AG04449 (cell line): ENCODE measurements at places on chromosomes 12 and 14.

DNA sequence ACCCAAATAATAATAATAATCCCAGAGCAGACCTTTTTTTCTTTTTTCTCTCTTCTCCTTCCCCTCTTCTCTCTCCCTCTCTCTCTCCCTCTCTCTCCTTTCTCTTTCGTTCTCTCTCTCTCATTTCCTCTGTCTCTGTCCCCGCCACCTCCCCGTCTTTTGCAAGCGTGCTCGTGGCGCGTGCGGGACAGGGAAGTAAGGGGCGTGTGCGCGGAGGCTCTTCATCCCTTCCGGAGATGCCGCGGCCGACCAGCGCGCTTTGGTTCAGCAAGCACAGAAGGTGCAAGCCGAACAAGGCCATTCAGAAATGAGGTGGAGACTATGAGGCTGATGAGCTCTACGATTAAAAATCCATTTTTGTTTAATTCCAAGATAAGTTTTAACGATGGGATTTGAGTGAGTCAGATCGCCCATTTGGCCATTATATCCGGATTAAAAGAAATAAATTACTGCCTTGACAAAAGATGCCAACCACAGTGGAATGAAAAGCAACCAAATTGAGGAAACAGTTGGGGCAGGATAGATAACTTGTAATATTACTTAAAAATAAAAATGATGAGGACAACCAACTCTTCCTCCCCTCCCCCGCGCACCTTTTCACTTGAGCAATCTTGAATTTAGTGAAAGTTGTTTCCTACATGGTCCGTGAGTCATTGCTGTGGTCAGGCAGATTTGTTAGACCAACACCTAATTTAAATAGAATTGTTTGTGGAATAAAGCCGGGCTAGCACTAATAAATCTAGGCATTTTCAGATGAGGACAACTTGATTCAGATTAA lies 1.2 kb upstream of the AMIGO2 start:
- no peak for DNase-seq

- no peak for DNase-seq
Observed at GRCh38 chr12:64835901-64836300, 11.5 kb downstream of the TBC1D30 start.

- no peak for DNase-seq
Observed at GRCh38 chr12:53005215-53005985, 856 bp upstream of the EIF4B start.

- peak; percentile 89 for DNase-seq
Observed at GRCh38 chr12:7994731-7995205, 37.7 kb upstream of the FOXJ2 start.

DNA sequence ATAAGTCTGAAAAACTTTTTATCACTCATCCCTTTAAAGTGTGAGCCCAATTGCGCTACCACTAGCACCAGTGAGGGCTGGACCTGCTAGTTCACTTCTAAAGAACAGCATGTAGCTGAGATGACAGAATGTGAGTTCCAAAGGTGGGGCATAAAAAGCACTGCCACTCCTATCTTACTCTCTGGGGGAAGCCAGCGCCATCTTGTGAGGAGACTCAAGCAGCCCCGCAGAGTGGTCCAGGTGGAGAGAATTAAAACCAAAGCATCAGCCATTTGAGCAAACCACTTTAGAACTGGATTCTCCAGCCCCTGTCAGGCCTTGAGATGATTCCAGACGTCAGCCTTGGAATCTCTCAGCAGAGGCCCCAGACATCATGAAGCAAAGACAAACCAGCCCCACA lies 39.9 kb downstream of the TMEM132D start:
- no peak for DNase-seq

DNA sequence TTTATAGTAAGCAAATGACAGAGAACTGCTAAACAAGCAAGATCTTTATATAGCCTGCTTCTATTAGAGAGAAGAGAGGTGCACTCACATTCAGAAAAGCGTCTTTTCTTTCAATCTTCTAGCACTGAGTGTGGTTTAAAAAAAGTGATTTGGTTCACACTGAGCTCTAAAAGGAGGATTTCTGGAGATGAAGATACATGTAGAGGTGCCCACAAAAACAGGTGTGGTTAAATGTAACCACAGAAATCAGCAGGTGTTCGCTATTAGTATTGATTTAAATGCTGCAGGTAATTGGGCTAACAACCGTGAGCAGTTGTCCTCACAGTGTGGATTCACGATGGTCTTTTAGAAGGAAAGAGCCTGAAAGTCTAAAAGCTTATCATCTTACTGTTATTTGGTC lies 10.7 kb downstream of the PKP2 start:
- DNase-seq: no peak

DNA sequence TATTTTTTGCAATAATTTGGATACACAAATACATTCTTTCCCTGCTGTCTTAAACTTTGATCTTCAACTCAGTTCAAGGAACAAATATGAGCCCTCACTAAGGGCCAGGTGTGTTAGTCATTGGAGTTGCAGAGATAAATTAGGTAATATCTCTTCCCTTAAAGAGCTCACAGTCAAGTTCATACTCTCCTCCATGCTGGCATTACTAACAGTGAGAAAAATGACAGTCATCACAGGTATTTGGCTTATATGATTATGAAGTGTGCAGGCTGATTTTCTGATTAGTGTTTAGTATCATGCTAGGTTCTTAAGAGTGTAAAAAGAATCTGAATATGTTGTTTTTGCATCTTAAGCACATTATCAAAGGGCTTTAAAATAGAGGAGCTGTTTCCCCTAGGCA lies 594.7 kb downstream of the CCER1 start:
- no peak for DNase-seq

DNA sequence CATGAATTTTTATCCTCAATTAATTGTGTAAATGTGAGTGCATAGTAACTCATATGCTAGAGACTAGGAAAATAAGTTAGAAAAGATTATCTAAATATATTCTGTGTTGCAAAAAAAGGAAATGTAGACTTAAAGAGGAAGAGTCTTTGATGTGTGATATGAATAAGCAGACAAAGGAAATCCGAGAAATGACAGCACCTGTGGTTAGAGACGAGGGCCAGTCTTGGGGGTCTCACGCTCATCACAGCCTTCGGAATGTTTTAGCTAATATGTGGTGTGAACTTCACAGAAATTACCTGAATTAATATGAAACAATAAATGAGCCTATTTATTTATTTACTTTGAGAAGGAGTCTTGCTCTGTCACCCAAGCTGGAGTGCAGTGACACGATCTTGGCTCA lies 11.6 kb downstream of the ATP6V0A2 start:
- DNase-seq: no peak

GRCh38 chr12:116476227-116476822 lies 82.9 kb upstream of the MAP1LC3B2 start:
- DNase-seq: no peak

GRCh38 chr12:15157269-15157671 lies 63.9 kb downstream of the RERG start:
- DNase-seq: no peak

DNA sequence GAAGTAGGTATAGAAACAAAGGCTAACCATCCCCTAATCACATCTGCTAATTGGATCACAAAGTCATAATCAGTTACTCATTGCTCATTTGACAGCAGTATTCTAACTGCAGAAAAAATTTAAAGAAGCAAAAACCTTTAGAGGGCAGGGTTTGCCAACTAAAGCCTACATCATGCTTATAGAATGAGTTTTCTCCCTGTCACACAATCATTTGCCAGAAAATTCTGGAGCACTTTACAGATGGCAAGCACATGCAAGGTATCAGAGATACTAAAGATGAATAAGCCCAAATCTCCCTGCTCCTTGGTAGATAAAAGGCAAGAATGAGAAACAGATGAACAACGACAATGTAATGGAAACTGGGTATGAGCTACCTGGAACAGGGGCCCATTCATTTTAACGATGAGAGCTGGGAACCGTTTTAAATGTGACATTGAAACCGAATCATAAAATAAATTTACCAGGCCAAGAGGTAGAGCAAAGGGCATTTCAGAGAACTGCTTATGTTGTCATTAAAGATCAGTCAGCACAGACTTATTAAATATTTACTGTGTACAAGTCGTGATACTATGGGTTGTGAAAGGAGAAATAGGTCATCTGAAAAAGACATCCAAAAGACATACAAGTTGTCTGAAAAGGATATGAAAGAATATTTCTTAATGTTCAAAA lies 211.4 kb upstream of the ABCD2 start:
- DNase-seq: no peak

DNA sequence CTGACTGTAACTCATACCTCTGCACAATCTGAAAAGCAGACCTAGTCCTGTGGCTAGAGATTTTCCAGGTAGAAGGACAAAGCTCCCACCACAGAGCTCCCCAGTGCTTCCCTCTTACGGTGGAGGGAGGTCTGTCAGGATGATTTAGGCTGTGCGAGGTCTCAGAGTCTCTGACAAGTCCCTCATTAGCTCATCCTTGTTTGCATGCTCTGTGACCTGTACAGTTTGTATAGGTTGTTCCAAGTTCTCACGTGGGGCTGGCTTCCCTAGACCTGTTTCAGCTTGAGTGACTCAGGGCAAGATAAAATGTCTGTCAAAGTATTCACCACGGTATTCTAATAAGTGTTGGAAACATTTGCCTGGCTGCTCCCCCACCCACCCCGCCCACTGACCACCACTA lies 34.8 kb downstream of the ASCL1 start:
- DNase-seq: no peak

- no peak for DNase-seq
Observed at GRCh38 chr14:45426685-45427282, 173.8 kb upstream of the MIS18BP1 start.

DNA sequence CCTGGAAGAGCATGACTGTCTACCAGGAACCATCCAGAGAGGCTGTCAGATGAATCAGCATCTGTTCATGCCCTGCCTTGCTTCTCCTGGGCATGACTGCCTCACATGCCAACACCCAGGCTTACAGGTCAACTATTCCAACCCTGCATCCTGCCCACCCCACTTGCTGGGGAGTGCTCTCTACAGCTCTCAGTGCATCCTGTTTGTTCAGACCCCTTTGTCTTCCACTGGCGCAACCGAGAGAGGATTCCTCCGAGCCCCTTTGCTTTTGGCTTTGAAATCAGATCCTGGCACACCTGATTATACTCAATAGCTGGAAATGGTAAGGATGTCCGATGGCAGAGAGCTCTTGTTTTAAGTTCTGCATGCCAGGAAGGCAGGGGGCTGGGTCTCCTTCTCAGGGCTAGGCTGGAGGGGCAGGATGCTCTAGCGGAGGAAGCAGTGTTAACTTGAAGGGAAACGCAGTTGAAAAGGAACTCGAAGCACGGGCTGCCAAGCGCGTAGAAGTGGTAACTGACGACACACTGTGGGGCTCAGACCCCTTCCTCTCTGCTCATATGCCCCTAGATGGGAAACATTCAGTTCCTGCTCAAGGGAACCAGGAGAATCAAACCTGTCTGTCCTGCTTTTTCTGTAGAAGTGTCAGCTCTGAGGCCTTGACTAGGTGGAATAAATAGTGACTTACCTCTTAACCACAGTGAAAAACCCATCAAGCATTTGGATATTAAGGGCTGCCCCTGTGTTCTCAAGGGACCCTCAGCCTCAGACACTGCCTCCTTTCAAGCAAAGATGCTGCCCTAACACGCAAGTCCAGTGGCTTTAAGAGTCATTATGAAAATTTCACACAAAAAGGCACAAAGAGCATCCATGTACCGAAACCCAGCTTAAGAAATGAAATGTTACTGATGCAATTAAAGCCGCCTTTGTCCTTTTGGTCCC lies 297.5 kb downstream of the ZFP36L1 start:
- DNase-seq: no peak

- DNase-seq: no peak
Observed at GRCh38 chr12:11882301-11883019, 188.3 kb upstream of the BCL2L14 start.

GRCh38 chr12:100993916-100994450 lies 199.4 kb downstream of the ANO4 start:
- DNase-seq: no peak

- DNase-seq: no peak
Observed at GRCh38 chr12:104484079-104484478, 27.3 kb downstream of the CHST11 start.

GRCh38 chr12:104508752-104509446 lies 52.2 kb downstream of the CHST11 start:
- DNase-seq: no peak

GRCh38 chr12:129696926-129697325 lies 206.9 kb downstream of the TMEM132D start:
- DNase-seq: no peak

GRCh38 chr12:93982771-93983315 lies 165.5 kb upstream of the PLXNC1 start:
- peak; percentile 53 for DNase-seq

DNA sequence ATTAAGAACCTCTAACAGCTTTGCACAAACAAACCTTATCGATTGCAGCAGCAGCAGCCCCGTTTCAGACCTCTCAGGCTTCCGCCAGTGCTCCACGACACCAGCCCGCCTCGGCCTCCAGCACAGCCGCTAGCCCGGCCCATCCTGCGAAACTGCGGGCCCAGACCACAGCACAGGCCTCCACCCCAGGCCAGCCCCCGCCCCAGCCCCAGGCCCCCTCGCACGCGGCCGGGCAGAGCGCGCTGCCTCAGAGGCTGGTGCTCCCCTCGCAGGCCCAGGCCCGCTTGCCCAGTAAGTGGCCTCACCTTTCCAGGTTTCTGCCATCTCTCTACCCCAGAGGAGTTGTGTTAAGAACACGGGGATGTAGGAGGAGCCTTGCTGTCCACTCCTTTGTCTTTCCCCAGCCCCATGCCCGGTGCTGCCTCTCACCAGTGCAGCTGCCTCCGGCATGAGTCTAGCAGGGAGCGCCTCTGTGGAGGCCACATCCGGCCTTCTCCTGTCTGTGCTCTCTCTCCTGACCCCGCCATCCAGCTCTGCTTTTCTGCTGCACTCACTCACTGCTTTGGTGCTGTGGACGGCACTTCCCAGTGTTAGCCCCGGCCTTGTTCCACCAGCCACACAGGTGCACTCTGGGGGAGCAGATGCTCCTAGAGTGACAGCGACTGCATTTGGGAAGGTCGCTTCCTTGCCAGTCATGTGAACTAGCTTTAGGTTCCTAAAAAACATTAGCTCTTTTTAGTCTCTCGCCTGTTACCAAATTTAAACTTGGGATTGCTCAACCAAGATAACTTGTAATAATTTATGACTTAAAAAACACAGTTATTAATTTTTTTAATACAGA lies 71.5 kb downstream of the EP400 start:
- DNase-seq: no peak

GRCh38 chr12:42450248-42450647 lies 124.3 kb downstream of the PPHLN1 start:
- no peak for DNase-seq

DNA sequence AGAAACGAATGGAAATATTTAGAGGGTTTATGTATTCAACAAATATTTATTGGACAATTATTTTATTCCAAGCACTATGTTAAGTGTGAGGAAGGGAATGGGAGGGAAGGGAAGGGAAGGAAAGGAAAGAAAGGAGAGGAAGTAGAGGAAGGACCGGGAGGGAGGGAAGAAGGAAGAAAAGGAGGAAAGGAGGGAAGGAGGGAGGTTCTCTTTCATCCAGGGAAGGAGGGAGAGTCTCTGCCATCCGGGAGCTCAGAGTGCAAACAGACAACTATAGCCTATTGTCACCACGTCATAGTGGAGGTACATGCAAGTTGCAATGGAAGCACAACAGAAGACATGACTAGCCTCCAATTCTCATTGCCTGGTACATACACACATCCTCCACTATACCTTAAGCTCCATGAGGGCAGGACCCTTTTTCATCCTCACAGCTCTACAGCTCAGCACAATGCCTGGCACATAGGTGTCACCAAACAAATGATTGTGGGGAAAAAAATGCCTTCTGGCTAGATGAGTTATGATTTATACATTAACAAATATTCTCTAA lies 48.1 kb downstream of the DAD1 start:
- DNase-seq: no peak
